ENCODE measurements at places on chromosomes 3 and 15.

GRCh38 chr3:127100459-127101410, 92.2 kb upstream of the PRR23E start:
- DNase-seq, result no peak

GRCh38 chr3:139201446-139202225, 142.2 kb upstream of the MRPS22 start:
- DNase-seq, result no peak

DNA sequence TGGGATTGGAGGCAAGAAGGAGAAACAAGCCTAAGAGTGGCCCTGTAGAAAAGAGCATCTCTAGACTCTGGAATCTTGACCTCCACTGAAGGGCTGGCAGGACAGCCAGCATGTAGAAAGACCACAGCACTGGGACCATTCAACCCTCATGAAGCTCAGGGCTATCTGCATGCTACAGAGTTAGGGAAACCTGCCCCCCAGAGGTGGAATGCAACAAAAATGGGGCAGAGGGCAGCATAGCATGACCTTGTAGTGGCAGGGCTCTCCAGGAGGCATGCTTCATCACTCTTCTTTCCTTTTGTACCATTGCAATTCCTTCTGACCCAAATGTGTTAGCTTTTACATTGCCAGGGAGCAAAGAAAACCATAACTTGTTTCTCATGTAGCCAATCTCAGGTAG, 445.4 kb downstream of the EPHB1 start:
- no peak for DNase-seq

- no peak for DNase-seq
Observed at GRCh38 chr3:177061369-177061768, 135.9 kb downstream of the TBL1XR1 start.

GRCh38 chr15:46921891-46922290, 795.4 kb upstream of the SEMA6D start:
- DNase-seq, result no peak

- DNase-seq, result peak; percentile 27
Observed at GRCh38 chr3:157618075-157618760, 115.0 kb upstream of the VEPH1 start.

DNA sequence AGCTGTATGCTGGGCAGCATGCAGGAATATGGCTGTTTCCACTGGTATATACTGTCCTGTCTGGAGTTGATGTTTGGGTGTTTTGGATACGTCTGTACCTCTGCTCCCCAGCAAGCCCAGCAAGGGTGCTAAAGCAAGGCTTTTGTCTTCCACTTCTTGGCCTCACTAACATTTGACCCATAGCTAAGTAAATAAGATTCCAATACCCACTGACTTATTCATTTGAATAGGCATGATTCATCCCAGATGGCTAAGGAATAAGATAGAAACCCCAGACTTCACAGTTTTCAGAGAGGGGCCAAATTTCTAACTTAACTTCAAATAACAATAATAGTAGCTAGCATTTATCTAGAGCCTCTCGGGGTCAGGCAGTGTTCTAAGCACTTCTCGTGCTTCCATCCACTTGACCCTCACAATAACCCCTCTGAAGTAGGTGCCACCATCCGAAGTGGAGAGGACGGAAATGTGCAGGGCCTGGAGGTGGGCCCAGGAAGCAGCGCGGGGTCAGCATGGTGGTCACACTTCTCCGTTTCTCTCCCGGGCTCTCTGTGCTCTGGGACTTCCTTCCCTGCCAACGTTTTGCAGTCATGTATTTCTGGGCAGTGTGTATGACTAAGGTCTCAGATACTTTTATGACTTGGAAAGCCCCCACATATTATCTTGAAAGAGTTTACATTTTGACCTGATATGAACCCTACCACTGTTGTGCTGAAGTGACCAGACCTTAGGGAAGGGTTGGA, 39.3 kb downstream of the LRRK1 start:
- peak; percentile 31 for DNase-seq

DNA sequence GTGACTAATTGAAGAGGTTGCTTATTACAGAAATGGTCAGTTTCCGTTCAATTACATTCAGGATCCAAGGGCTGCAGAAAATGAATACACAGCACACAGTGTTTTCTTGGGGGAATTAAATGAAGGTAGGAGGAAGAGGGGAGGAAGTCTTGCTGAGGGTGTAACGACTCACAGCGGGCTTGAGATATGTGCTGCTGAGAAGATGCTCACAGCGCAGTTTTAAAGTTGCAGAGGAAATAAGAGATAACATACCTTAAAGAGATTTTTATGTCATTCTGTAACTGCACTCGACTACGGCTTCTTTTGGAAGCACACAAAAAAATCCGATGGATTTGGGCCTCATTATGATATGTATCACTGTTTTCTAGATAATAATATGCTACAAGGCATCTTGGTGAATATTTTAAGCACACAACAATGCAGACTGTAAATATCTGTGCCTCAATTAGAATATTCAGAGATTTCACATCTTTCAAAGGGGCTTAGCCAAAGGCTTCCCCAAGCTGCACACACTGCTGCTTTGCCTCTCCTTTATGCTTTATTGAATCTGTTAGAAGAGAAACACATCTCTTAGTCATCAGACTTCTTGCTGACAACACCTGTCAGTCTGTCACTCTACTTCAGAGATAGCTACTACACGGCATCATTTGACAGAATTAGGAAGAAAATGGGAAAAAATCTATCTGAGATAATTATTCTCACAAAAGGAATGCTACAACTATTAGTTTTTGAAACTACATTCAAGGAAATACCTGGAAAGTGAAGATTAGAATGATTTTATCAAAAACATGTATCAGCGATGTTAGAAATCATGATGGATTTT, 773.2 kb downstream of the OTOL1 start:
- DNase-seq, result no peak

DNA sequence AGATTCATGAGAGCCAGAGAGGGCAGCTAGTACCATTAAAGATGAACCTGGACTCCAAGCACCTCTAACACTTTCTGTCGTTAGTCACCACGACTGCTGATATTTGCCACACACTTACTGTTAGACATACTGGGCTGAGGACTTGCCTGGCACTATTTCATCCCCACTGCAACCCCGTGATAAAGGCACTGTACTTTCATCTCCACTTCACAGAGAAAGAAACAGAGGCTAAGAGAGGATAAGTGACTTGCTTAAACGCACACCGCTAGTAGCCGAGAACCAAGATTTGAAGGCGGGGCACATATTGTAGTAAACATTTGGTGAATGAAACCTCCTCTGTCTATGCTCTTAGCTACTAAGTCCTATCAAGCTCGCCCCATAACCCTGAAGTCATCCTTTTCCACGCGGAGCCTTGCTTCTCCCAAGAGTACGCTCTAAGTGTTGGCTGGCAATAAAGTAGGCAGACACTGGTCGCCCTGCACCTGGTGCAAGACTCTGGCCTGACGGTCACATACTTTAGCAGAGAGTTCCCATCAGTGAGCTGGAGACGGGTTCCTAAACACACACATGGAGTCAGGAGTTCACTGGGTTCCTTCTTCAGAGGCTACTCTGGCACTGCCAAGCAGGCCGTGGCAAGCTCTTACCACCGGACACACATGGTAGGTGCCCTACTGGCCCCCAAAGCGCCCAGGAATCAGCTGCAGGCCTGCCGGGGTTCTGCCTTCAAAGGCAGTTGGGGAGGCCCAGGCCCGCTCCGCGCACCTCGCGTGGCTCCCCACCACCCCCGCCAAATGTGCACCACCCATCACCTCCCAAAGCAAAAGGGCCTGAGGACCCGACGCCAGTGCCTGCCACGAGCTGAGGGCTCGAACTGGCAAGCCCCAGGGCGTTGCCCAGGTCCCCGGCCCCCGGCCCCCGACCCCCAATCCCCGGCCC, 951 bp downstream of the POMGNT2 start:
- DNase-seq, result no peak

GRCh38 chr15:82646250-82647044, 716 bp downstream of the CPEB1 start:
- no peak for DNase-seq

- DNase-seq, result no peak
Observed at GRCh38 chr15:31025996-31026395, 34.6 kb upstream of the MTMR10 start.

- DNase-seq, result no peak
Observed at GRCh38 chr3:50530001-50530970, 26.9 kb upstream of the CACNA2D2 start.

- DNase-seq, result no peak
Observed at GRCh38 chr3:118478706-118479276, 555.9 kb downstream of the IGSF11 start.

GRCh38 chr3:13009132-13009945, 63.9 kb downstream of the IQSEC1 start:
- no peak for DNase-seq

GRCh38 chr3:145259166-145259880, 901.7 kb downstream of the PLOD2 start:
- no peak for DNase-seq

DNA sequence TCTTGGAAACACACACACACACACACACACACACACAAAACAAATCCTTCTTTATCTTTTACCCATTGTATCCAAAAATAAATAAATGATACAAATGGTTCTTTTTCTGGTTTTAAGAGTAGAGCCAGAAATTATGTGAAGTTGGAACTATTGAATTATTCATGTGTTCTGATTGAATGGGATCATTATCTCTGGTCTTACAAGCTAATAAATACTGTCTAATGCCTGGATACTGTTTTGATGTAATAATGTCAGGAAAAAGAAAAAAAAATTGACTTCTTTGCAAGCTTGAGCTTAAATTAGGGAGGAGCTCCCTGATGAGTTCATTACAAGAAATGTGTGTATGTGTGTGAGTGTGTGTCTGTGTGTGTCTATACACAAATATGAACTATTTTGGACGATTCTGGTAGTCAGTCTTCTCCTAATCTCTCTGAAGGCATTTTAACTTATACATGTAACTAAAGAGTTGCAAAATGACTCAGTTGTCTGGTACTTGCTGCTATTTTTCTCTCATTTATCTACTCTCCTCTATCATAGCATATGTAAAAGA, 507.2 kb upstream of the AGTR1 start:
- DNase-seq, result no peak

DNA sequence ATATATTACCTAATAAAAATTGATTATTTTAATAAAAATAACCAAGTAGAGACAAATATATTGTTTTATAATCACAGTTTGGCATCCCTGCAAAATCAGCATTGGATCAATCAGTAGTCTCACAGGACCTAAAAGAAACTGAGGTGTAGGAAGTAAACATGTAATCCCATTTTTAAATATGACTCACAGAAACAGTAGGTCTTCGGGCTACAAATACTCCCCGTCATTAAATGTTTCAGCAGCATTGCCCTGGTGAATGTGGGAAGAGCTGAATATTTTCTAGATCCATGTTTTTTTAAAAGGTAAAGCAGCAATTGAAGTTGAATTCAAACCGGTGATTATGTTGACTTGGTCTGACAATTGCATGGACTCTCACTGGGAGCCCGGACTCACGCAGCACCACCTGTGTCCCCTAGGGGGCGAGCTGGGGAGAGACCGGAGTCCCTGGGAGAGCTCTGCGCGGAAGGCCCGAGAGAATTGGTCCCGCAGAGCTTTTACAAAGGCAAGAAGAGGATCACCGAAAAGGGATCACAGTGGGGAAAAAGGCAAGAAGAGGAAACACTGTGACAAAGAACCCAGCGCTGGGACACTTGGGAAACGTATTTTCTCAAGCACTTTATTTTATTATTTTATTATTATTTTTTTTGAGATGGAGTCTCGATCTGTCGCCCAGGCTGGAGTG, 17.2 kb upstream of the USP3 start:
- no peak for DNase-seq

DNA sequence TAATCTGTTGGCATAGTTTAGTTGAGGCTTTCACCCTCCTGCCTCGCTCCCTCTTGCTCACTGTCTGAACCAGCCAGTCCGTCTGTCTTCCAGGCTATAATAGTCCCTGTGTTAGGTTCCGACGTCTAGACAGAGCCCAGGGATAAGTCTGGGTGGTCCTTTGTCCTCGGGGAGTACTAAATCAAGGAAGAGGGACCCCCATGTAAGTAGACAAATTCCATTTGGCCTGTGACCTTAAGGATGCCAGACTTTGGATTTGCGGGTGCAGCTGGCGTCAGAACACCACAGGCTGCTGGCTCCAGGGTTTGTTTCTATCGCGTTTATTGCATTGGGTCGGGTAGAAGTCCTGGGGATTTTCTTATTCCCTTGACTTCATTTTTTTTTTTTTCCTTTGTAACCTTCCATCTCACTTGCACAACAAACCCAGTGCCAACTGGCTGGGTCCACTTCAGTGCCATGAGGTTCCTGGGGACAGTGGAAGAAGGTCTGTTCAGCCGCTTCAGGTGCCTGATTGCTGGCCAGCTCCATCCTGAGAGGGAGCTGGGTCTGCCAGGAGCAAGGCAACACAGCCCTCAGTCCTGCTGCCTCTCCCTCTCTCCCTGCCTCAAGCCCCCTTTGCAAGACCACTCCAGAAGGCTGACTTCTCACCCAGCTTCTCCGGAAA, 95.4 kb upstream of the KLHL25 start:
- no peak for DNase-seq

GRCh38 chr3:66442254-66443117, 58.3 kb downstream of the LRIG1 start:
- DNase-seq, result peak; percentile 51

GRCh38 chr15:66873856-66874255, 171.8 kb downstream of the SMAD6 start:
- no peak for DNase-seq

DNA sequence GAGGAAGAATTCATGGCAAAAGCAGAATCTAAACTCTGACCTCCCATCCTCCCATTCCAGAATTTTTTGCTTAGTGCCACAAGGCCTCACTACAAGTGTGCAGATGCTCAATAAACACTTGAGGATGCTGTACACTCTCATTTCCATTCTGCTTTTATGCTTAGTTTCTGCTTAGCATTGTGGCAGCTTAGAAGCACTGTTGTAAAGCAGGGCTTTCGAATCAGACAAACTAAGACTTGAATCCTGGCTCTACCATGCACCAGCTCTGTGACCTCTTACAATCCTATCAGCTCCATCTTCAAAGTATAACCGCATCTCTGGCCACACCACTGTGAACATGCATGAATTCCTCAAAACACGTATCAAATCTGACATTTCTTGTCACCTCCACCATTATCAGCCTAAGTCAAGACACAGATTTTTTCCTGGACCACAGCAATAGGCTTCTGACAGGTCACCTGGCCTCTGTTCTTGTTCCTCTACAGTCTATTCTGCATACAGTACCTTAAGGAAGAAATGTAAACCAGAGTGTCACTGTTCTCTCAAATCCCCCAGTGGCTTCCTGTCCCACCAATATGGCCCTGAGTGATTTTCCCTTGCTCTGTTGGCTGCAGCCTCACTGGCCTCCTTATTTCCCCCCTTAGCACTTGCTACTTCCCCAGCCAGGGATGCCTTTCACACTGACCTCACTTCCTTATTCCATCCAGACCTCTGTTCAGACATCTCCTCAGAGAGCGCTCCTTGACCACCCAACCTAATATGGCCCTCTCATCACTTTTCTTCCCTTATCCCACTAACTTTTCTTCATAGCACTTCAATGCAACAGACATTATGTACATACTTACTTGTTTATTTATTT, 8.1 kb upstream of the PHC3 start:
- DNase-seq, result no peak

GRCh38 chr3:67976663-67977062, 322.3 kb upstream of the SUCLG2 start:
- DNase-seq, result no peak

GRCh38 chr15:80695911-80696661, 976 bp downstream of the ABHD17C start:
- DNase-seq, result no peak

Data from H54 (cell line).